ELR (cell line): ENCODE measurements at places on chromosomes 5 and 9.

- DNase-seq = no peak
Measured at GRCh38 chr9:11871852-11872251, 821.3 kb upstream of the TYRP1 start.

DNA sequence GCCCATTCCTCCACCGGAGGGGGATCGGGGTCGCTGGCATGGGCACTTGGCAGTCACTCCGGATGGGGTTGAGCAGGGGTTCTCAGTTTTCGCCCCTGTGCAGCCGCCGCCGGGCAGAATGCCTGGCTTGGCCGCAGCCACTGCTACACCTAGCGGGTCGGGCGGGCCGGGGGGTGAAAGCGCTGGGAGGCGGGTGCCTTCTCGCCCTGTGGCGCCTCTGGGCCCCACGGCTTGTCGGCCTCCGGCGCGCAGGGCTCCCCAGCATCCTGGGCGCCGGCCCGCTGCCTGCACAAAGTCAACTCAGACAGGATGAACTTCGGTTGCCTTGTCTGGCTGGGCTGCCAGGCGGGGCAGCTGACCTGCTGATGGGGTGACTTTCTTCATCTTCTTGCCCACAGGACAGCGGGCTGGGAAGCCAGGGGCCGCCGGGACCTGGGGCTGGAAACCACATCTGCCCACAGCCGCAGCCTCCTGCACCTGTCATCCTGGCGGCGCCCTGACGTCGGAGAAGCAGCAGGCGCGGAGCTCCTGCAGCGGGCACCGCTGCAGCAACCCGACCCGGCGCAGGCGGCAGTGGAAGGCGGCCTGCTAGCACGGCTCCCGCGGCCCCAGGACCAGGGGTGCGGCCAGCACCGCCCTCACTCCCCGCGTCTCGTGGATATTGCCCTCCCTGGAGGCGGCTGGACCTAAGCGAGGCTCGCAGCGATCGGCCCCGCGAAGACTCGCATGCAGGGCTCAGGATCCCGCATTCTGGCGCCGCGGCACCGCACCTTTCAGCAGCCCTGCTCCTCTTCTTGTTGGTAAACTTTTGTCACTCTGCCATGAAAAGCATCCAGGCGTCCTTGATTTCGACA lies 1.3 kb upstream of the ANKRD18A start:
- DNase-seq = no peak

DNA sequence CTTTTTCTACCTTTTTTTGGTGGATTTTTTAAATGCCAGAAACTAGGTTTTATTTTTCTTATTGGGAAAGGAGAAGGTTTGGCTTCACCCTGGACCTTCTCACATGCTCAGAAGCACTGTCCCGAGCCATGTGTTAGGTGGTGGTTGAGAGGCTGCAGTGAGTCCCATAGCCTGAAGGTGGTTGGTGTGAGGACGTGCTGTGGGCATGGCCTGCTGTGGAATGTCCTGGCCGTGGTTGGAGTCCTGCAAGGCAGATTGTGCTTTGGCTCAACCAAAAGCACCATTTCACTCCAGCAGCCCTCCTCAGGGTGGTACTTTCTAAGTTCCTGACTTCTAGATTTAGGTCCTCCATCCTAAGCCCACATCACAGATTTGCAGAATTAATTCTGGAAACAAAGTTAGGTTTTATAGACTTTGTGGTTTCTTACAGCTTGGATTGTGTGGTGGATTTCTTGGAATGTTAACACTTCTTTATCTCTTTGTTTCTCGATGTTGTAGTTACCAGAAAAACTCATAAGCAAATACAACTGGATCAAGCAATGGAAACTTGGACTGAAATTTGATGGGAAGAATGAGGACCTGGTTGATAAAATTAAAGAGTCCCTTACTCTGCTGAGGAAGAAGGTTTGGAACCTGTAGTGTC lies 22.6 kb downstream of the OTULIN start:
- no peak for DNase-seq

DNA sequence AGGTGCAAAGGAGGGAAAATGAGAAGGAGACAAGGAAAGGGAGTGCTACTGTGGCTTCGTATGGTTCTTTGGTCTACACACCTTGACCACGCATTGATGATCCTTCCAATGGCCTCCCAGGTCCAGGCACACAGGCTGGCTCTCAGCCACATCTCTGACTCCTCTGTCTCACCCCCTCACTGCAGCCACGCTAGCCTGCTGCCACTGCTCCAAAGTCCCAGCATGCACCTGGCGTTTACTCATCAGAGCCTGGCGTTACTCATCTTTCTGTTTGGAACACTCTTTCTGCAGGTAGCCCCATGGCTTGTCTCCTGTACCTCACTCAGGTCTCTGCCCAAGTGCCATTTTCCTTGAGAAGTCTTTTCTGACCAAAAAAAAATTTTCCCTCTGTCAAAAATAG lies 195.5 kb downstream of the SNCAIP start:
- DNase-seq = peak; percentile 10

DNA sequence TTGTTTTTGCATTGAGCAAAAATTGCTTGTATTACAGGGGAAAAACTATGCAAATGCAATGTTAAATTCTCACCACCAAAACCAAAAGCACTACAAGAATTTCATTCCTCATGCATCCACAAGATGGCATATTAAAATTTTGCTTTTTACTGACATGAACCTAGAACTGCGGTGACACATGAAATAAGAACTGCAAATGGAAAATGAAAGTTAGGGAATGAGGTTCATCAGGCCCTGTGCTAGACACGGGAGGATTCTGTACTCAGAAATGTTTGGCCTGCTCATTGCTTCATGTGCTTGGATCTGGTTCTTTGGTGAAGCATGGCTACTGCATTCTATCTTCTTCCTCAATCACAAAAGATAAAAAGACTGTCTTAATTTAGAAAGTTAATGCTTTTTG lies 9.1 kb upstream of the RFK start:
- DNase-seq = peak; percentile 85

GRCh38 chr5:22852807-22853660 lies at the start of gene CDH12:
CDH12 (minus strand) TSS chr5:22853344.
- DNase-seq = no peak

DNA sequence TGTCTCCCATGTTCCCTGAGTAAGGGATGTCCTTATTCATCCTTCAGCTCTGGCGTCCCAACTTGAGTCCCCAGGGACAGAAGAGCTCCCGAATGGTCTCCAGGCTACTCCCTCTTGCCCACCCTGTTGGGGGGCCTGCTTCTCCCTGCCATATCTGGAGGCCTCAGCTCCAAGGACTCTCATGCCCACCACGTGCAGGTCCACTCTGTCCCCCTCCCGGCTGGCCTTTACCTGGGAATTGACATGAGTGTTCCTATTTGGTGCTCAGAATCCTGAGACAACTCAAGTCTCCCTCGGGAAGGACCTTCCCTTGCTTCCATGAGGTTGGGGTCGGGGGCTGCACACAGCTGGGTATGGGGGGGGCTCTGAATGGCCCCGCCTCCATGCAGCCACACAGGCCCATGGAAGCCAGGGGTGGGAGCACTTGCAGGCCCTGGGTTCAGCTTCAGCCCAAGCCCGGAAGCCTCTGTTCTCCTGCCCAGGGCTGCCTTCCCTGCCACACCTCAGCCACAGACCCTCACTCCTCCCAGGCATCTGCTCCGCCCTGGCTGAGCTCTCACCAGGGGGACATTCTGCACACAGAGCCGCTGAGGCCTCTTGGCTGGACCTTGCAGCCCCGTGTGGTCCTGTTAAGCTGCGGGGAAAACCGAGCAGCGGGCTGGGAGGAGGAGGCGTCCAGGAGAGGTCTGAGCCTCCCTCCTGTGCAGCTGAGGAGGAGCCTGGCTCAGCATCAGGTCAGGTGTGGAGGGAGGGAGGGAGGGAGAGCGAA lies 121.9 kb downstream of the PHF2 start:
- DNase-seq = no peak

GRCh38 chr5:107808671-107809137 lies 138.0 kb upstream of the EFNA5 start:
- DNase-seq = no peak

- no peak for DNase-seq
Measured at GRCh38 chr9:130940027-130940549, 1.0 kb upstream of the FIBCD1 start.

DNA sequence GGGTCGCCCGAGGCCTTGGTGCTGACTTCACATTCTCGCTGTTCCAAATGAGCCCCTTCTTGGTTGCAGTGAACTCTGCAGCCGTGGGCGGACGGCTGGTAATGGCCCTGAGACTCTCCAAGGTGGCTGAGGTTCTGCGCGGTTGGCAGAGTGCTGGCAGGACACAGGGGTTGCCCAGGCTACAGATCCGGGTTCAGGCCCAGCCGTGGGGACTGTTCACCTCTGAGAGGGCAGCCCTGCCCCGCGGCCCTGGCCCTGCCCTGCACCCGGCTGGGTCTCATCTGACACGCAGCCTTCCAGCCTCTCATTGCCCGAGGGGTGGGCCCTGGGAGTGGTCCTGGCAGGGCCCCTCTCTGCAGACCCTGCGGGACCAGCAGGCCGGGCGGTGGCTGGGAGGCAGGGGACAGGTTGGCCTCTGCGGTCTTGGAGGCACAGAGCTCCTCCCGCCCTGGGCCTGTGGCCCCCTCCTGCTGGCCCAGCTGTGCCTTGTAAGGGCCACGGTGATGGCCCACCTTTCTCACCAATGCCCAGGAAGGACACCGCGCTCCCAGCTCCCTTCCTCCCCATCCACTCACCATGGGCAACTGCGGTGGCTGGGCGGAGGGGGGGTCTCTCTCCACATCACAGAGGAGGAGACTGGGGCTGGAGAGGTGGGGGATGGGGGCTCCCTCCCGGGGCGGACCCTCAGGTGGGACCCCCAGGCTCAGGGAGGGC lies 51.6 kb downstream of the AHRR start:
- DNase-seq = peak; percentile 27

DNA sequence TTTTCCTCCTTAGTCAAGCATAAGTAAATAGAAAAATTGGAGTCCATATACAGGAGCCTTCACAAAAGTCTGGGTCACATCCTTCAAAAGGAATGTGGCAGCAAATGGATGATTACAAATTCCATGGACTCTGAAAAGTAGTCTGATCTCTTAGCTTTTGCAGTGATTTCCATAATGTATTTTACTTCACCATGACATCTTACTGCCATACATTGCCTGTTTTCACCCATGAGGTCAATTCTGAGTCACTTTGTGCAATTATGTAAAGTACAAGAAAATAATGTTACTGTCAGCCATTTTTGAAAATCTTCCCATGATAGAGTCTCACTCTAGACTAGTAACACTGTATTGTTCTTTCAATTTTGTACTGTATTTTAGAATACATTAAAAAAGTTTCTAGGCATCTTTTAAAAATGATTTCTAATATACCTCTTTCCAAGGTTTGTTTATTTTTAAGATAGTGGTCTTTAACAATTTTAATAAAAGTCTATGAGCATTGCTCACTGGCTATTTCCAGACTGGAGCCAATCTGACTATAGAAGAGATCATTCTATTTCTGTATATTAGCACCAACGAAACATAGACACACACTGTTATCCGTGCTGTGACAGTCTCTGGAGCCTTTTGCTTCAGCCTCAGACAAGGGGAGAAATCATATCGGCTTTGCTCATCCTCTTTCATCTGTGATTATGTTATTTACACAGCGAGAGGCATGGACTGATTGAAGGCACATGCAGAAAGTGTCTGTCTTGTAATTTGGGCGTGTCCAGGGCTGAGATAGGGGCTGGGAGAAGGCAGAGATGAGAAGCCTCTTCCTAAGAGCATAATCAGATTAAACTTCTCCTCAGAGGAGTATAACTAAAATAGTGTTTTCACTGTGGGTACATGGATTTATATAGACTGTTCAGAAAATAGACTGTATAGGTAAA lies 22.9 kb upstream of the ACTBL2 start:
- DNase-seq = peak; percentile 9

GRCh38 chr9:113863345-113863744 lies 12.8 kb upstream of the ZNF618 start:
- no peak for DNase-seq

- DNase-seq = no peak
Measured at GRCh38 chr5:125981016-125981415, 442.2 kb upstream of the GRAMD2B start.

- DNase-seq = no peak
Measured at GRCh38 chr5:3780907-3781306, 185.3 kb downstream of the IRX1 start.

- no peak for DNase-seq
Measured at GRCh38 chr9:69190086-69190862, 16.2 kb downstream of the TJP2 start.

- DNase-seq = peak; percentile 39
Measured at GRCh38 chr9:114176624-114177291, 21.4 kb downstream of the COL27A1 start.

DNA sequence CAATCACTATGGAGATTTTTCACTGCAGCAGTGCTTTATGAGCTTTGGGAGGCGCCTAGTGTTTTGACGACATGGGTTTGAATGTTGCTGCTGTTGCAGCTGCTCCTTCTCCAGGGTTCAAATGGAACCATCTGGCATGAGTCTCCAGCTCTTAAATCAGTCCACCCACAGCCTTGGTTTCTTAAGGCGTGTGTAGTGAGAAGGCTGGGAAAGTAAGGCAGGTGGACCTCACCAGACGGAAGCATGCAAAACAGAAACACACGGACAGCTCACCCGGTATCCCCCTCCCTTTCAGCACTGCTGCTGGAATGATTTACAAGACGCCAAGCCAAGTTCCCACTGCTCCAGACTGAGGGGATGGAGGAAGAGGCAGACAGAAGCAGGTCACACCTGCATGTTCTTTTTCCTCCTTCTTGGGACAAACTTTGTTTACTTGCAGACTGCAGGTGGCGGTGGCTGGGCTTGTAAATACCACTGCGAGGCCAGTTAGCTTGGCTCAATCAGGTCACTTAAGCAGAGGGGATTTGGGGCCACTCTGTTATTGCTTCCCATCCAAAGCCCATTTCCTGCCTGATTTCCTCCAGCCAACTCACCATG lies 47.4 kb downstream of the ADAM19 start:
- DNase-seq = no peak

DNA sequence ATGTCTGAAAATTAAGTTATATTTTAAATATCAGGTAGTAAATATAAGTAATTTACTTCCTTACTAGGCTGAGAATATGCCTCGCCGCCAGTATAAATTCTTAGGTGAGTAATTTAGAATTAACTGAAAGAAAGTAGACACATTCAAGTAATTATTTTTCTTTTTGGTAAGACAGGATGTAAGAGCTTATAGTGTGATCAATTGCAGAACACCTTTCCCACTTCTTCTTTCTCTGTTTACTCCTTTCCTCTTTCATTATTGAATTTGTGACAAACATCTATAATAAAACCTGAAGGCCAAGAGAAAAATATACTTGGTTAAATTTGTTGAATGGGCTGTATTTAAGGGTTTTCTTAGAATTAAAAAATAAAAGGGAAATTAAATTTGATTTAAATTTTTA lies 195.1 kb upstream of the CDKN2B start:
- no peak for DNase-seq
